ENCODE measurements at places on chromosomes 4 and X. TPM values are rescaled to one million over a fixed set of nuclear protein-coding genes. Genes with fewer than 3 reads are reported as not detected.

Gene FAT1
- 0.07 TPM for total RNA-seq

Gene IQCM
- not detected for total RNA-seq

DNA sequence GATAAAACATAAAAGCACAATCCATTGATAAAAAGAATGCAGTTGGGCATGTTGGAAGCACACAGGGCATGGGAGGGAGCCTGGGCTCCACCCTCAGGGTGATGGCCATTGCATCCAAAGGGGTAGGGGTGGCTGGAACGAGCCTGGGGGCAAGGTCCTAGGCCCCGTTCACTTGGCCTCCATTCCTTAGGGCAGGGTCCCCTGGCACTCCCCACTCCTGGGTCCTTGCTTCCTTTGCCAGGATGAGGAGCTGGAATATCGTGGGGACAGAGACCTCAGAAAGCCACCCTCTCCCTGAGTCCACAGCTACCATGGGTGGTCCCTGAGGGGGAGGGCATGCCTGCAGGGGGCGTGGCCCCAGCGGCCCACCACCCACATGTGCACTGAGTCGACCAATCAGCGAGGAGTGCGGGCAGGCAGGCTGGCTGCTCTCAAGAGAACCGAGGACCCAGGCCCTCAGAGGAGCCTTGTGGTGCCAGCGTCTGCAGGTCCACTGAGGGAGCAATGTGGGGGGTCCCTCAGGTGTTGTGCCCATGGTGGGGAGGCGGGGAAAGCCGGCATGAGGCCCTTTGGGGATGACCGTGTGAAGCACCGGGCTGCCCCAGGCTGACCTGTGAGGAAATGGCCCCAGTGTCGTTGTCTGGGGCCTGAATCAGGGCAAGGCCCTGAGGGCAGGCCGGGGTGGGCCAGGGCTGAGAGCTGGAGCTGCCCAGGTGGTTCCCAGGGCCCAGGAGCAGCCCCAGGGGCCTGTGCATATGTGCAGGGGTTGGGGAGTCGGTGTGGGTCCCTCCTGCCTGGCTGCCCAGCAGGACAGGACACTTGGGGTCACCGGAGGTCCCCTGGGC lies 78.6 kb upstream of the AMELX start:
- DNase-seq: no peak

DNA sequence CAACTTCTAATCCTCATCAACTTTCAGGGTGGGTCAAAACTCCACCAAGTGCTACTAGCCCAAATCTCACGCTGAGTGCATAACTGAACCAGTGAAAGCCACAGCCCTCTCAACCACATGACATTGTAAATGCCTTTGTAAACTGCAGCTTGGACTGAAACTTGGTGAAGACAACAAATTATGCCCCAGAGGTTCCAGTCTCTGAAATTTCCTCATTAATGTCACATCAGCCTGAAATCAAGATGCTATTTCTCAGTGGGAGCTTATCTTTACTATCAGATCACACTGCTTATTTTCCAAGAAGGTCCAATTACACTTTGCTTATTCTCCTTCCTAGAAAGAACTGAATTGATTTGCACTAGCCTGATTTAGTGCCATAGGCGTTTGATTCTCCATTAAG lies 46.6 kb downstream of the SOWAHB start:
- no peak for DNase-seq

DNA sequence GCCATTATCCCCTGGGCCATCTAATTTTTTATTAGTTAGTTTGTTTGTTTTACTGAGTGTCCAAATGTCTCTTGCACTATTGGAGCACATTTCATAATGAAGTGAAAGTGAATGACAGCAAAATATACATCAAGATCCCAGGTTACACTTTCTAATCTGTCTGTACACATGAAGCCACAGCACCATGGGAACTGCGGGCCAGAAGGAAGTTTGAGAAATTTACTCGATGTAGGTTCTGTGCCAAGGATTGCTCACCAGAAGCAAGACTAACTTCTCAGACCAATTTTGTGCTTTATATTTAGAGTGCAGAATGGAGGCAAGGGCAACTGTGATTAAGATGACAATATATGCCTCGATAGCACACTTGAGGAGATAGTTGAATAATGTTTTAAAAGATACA lies 258.0 kb downstream of the COL25A1 start:
- peak; percentile 38 for DNase-seq

GRCh38 chr4:175731506-175731905 lies 80.6 kb downstream of the GPM6A start:
- DNase-seq: no peak
